ENCODE measurements at places on chromosomes 4 and X. TPM values are rescaled to one million over a fixed set of nuclear protein-coding genes. Genes with fewer than 3 reads are reported as not detected.

GRCh38 chrX:8897259-8897658 is 96.1 kb upstream of the FAM9A start:
- DNase-seq = no peak

DNA sequence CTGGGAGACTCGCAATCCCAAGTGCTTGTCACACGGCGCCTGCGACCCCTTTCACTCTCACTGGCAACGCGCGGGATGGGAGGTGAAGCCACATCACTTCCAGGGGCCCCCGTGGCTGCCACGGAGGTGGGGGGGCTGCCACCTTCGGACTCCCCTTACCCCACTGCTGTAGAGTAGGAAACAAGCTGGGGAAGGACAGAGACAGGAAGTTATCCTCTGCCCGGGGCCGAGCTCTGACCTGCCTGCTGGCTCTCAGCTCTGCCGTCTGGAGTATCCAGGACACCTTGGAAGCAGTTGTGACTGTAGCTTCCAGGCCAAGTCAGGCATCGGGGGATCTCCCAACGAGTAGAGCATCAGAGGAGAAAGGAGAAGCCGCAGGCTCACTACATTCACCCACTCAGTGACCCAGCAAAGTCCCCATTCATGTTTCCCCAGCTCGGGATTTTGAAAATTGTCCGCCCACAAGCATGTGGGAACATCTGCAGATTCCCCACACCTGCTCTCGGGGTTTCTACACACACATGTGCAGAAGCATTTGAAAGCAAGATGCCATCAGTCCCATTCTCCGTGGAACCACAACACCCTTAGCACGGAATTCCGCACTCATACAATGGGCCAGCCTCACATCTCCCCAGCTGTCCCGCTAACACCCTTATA is 10.8 kb downstream of the PDZD4 start:
- no peak for DNase-seq

- no peak for DNase-seq
Measured at GRCh38 chr4:27398631-27399310, 538.1 kb downstream of the STIM2 start.

- DNase-seq = no peak
Measured at GRCh38 chr4:56692576-56692975, 11.5 kb upstream of the HOPX start.

- no peak for DNase-seq
Measured at GRCh38 chr4:110139815-110140214, 58.6 kb downstream of the ELOVL6 start.

- no peak for DNase-seq
Measured at GRCh38 chr4:131370846-131371245, 1778.2 kb upstream of the PCDH10 start.

DNA sequence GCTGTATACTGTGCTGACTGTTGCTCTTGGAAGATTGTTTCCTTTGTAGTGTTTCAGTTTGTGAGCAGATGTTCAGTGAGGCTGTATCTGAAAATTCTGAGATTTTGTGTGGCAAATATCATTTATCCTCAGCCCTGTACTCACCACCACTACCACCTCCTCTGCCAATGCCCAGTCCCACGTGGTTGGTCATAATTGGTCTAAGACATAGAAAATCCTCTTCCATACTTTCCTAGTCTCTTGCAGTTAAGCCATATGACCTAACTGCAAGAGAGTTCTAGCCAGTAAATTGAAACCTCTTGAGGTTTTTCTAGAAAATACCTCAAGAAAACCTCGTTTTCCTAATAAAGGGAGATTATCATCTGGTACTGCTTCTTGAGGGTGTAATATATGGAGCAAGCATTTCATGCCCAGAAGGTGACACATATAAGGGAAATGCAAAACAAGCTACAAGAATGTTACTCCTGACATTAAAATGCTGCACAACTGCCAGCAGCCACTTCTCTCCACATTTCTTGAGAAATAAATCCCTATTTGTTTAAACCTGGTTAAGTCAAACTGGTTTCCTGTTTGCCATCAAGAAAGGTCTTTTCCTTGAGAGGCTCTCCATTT is 32.8 kb downstream of the ABCE1 start:
- DNase-seq = peak; percentile 90

DNA sequence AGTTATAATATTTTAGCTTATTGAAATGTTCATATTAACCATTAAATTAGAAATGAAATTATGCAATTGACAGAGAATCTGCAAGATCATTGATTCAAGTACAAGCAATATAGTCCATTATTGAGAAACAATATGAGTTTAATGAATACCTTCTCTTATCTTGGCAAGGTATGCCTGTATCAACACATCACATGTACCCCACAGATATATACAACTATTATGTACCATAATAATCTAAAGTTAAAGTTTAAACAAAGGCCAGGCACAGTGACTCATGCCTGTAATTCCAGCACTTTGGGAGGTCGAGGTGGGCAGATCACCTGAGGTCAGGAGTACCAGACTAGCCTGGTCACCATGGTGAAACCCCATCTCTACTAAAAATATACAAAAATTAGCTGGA is 514.7 kb downstream of the PCDH7 start:
- DNase-seq = no peak

DNA sequence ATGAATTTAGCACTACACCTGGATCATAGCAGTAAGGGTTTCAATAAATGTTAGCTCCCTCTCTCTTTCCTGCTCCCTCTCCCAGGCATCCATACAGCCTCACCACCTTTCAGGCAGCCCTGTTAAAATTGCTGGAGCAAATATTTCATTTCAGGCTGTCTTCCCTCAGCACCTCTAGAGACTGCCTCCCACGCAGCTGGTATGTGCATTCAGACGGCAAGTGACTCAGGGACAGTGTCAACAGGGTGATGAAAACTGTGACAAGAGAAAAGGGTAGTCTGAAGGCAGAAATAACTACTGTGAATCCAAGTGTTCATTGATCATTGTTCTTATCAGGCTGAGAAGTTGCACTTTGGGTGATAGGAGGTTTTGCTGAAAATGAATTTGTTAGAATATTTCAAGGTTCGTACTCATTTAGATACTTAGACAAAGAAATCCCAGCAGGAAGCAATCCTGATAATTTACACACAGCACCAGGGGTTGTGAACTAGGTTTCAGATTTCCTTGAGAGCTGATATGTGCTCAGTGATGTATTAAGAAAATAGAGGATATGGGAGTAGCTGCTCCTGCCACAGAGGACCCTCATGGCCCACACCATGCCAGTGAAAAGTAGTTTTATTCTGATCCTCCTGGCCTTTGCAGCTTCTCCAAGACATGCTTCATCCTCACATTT is 424.2 kb downstream of the FGF13 start:
- DNase-seq = no peak

- no peak for DNase-seq
Measured at GRCh38 chr4:37245391-37245954, 930 bp downstream of the NWD2 start.

Gene CSAG3
- total RNA-seq = not detected

Gene ENPEP
- total RNA-seq = 0.07 TPM

Gene MAGED4B
- 57.0 TPM for total RNA-seq

Gene RAB41
- total RNA-seq = not detected
